Activated T-helper 2 cell treated with anti-CD3 and anti-CD28 coated beads, Interferon-gamma antibody, Interleukin-2, Interleukin-4, amounts not matched to agents 10 μg/mL and 5 μg/mL and 100 μg/mL, durations not matched to agents 14 hours and 24 hours and 36 hours (primary cell): ENCODE measurements at places on chromosomes 7 and 10. TPM values are rescaled to one million over a fixed set of nuclear protein-coding genes. Genes with fewer than 3 reads are reported as not detected.

The SUFU gene
- total RNA-seq: 11.1 and 12.4 TPM in 2 replicates

The UNC5B gene
- 0.07 TPM in 1 of 2 replicates, not detected in the other for total RNA-seq

The ADRA2A gene
- total RNA-seq: not detected in 2 replicates

The C10orf62 gene
- not detected in 2 replicates for total RNA-seq

The TEX36 gene
- not detected in 2 replicates for total RNA-seq

The LRRD1 gene
- total RNA-seq: 0.09 TPM in 1 of 2 replicates, not detected in the other

The TRPV6 gene
- 0.07 TPM in 1 of 2 replicates, not detected in the other for total RNA-seq

The AKR1E2 gene
- 8.3 and 10.1 TPM in 2 replicates for total RNA-seq

The MRLN gene
- not detected in 2 replicates for total RNA-seq

The PAX2 gene
- total RNA-seq: 0.18 and 0.30 TPM in 2 replicates

The TAC1 gene
- 1.8 and 2.0 TPM in 2 replicates for total RNA-seq

The THAP5 gene
- total RNA-seq: 33.8 and 35.4 TPM in 2 replicates

The ZNF365 gene
- total RNA-seq: not detected in 2 replicates

The ACHE gene
- total RNA-seq: 0.09 and 0.21 TPM in 2 replicates

The DNAJB6 gene
- total RNA-seq: 122 and 125 TPM in 2 replicates

The BLNK gene
- total RNA-seq: not detected in 2 replicates

The PLXDC2 gene
- not detected in 2 replicates for total RNA-seq

The CDK1 gene
- total RNA-seq: 89.1 and 91.4 TPM in 2 replicates

The LIPK gene
- not detected in 2 replicates for total RNA-seq

The OR2A12 gene
- total RNA-seq: not detected in 2 replicates

The NME8 gene
- total RNA-seq: not detected in 2 replicates

The DLG5 gene
- 6.7 and 7.8 TPM in 2 replicates for total RNA-seq

The CYP3A4 gene
- total RNA-seq: not detected in 2 replicates

The ZNF679 gene
- total RNA-seq: not detected in 2 replicates

The PDK4 gene
- not detected in 2 replicates for total RNA-seq

The TLX1 gene
- total RNA-seq: not detected in 2 replicates

The IL6 gene
- not detected in 2 replicates for total RNA-seq

The C10orf105 gene
- 0.11 and 0.18 TPM in 2 replicates for total RNA-seq

The TBRG4 gene
- total RNA-seq: 167 and 180 TPM in 2 replicates

The PPP1R9A gene
- total RNA-seq: not detected in 2 replicates

The CRHR2 gene
- total RNA-seq: not detected in 2 replicates

The ZNF438 gene
- total RNA-seq: 5.8 and 6.1 TPM in 2 replicates

The THSD7A gene
- total RNA-seq: not detected in 2 replicates

The PLCE1 gene
- total RNA-seq: 0.02 TPM in 2 replicates

The IMPDH1 gene
- total RNA-seq: 108 and 112 TPM in 2 replicates

The PCGF5 gene
- 35.9 and 36.9 TPM in 2 replicates for total RNA-seq

The SPDYE9 gene
- not detected in 2 replicates for total RNA-seq

The HOXA6 gene
- total RNA-seq: not detected in 2 replicates

The NXPH1 gene
- not detected in 2 replicates for total RNA-seq

The SCART1 gene
- 1.3 and 1.4 TPM in 2 replicates for total RNA-seq
